ENCODE measurements at places on chromosomes 4 and X. TPM values are rescaled to one million over a fixed set of nuclear protein-coding genes. Genes with fewer than 3 reads are reported as not detected.

DNA sequence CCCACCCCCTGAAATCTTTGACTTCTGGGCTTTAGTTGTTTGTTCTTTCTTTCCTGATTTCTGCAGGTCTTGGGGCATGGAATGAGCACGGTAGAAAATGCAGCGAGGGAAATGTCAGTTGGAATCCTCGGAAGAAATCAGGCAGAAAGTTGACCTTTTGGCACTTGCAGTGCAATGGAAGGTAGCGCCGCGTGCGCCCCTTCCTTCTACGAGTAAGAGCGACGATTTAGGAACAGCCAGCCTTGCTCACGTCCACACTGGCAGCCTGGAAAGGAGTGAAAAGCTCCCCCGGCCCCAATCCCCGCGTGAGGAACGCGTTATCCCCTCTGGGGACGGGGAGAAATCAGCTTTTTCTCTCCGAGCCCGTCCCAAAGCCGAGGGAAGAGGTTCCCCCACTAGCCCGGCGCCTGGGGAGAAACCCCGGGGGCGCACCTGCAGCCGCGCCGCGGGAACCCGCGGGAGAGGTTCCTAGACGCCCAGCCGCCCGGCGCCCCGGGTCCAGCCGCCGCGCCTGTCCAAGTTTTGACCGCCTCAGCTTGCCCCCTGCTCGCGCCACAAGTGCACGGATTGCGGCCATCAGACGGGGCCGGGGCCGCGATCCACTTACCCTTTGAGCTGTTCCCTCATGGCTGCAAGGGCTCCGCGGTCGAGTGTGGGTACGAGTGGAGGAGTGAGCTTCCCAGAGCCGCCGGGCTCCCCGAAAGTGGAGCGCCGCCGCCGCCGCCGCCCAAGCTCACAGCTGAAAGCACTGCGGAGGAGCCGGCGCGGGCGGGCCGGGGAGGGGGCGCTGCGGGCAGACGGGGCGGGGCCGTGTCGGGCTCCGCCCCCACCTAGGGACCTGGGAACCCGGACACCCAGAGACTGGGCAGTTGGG is 194.6 kb upstream of the FTHL17 start:
- peak; percentile 10 for DNase-seq

DNA sequence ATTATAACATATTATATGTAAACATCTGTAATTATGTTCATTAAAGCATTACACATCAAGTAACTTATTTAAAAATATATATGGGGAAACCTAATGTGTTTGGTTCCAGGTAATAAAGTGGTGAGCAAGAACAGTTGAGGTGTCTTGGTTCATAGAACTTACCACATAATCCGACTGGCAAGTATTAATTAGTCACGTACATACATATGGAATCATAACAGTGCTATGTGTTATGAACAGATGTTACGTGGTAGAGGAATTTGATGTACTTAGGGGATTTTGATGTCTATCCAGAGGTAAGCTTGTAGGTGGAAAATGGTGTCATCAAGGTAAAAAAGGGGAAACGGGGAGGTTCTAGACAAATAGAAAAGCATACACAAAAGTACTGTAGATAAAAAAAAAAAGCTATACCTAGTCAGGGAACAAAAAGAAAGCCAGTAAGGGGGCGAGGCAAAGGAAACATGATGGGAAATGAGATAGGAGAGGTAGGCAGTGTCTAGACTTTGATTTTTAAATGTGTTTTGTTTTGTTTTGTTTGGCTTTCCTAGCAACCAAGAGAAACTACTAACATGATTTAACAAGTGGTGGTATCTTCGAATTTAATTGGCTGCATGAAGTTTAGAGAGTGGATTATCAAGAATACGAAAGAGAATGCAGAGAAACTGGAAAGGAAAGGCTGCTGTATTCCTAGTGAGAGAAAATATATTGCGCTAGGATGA is 12.6 kb downstream of the DMD start:
- peak; percentile 40 for DNase-seq

Gene HTRA3
- not detected for total RNA-seq

GRCh38 chr4:140719022-140719421 is 37.2 kb downstream of the TBC1D9 start:
- no peak for DNase-seq

- DNase-seq = no peak
Measured at GRCh38 chrX:39205467-39205866, 404.2 kb downstream of the MID1IP1 start.

- DNase-seq = peak; percentile 64
Measured at GRCh38 chr4:13328591-13328990, 155.5 kb downstream of the RAB28 start.

DNA sequence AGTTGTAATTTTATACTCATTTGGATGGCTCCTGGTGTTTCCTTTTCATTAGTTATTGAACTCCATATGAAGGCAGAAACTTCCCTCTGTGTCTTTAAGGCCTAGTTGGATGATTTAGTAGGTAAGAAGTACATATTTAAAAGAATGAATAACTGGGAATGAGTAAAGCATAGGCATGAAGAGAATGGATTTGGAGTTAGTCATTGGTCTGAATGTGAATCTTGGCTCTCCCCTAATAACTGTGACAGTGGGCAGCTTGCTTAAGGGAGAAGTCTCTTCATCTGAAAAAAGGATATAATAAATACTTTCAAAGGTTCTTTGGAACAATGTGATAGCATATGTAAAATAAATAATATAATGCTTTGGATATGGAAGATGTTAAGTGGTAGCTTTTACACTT is 13.2 kb downstream of the SNX25 start:
- DNase-seq = peak; percentile 64

Gene AMBN
- not detected for total RNA-seq

DNA sequence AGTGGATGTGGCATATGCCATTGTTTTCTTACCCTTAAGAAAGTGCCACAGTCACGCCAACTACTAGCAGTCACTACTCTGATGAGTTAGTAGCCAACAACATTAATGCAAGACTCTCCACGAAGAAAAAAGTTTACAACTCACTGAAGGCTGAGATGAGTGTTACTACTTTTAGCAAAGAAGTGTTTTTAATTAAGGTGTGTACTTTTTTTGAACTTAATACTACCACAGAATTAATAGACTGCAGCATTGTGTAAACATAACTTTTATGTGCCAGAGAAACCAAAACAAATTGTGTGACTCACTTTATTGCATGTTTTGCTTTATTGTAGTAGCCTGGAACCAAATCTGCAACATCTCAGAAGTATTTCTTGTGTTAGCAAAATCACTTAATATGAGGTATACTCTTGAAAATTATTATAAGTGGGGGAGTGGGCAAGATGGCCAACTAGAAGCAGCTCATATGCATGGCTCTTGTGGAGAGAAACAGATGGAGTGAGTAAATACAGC is 2.2 kb upstream of the UGT2B4 start:
- DNase-seq = peak; percentile 10

GRCh38 chrX:136476501-136476900 is 11.2 kb upstream of the BRS3 start:
- DNase-seq = no peak

GRCh38 chrX:40013266-40014195 is 84.2 kb downstream of the BCOR start:
- DNase-seq = peak; percentile 43

Gene PRDM5
- 10.9 TPM for total RNA-seq

DNA sequence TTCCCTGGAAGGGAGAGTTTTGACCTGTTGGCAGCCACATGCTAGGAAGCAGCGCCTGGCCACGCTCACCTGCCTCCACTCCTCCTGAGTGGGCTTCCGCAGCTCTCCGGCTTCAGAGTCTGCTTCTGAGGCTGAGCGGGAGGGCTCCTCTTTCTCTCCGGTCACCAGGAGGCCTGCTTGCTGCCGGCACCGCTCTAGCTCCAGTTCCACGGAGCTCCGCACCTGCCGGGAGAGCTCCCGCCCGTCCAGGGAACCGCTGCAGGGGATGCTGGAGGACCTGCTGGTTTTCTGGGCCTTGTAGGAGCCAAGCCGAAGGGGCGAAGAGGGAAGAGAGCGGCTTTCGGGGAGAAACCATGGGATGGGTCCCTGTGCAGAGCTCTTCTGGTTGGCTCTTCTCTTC is 26.0 kb downstream of the PPEF2 start:
- DNase-seq = no peak

DNA sequence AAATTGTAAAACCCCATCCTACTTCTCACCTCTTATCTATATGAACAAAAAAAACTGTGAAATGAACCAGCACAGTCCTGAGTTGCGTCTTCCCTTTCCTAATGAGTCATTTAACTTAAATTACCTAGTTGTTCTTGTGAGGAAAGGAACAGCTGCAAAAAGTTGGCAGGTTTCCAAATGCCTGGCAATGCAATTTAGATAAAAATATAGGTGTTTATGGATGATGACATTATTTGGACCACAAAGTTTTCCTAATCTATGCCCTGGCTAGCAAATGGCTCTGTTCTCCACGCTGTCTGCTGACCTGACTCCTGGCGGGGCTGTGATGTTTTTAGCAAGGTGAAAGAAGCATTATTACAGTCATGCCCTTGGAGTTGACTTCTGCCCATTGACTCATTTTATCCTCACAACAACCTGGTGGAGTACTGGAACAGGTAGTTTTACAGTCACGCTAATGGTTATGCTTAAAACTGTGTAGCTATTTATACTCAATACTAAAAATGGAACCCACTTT is 29.8 kb upstream of the RELL1 start:
- peak; percentile 74 for DNase-seq

DNA sequence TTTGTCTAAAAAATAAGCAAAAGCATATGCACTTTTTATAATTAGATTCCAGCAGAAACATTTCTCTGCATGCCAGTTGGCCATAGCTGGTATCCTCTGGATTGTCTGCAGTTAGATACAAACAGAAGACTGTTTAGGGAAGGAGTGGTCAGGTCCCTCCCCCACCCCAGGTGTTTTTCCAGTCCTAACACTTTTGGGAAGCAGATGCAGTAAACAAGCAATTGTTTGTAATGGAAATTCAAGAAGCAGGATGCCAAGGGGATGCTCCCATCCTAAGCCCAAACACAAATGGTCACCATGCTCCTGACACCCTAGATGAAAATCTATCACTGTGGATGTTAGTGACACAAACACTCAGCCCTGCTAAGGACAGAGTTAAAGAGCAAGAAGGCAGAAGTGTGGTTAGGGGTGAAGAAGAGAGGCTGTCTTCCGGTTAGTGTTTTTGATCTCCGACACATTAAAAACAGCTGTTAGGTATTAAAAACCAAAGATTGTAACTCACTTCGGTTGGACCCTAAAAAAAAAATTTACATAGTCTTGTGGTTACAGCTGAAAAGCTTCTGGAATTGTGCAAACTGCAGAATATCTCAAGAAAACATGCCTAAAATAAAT is 7.9 kb downstream of the LEF1 start:
- DNase-seq = no peak

Gene PDZD4
- 0.04 TPM for total RNA-seq

- DNase-seq = no peak
Measured at GRCh38 chrX:29042341-29042740, 455.1 kb downstream of the IL1RAPL1 start.

GRCh38 chrX:134604701-134605311 is 53.5 kb downstream of the PLAC1 start:
- no peak for DNase-seq

Gene ENOPH1
- 53.8 TPM for total RNA-seq

Gene ANXA3
- 415 TPM for total RNA-seq

DNA sequence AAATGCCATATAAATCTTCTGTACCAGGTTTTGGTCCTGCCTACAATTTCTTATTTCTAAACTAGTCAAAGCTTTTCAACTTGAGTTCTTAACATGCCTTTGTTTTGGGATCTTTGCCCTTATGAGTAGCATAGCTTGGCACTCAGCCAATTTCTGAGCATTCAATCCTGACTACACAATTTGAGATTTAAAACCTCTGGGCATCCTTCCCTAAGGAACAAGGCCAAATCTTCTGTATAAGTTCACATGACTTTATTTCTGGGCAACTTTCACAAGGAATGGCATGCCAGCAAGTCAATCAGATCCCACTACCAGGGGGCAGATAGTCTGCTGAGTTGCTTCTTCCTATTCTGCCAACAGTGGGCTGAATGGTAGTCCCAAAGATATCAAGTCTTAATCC is 254.2 kb downstream of the ADAMTS3 start:
- DNase-seq = no peak

Gene MANBA
- total RNA-seq = 18.7 TPM

Gene PDGFRA
- total RNA-seq = 0.07 TPM

DNA sequence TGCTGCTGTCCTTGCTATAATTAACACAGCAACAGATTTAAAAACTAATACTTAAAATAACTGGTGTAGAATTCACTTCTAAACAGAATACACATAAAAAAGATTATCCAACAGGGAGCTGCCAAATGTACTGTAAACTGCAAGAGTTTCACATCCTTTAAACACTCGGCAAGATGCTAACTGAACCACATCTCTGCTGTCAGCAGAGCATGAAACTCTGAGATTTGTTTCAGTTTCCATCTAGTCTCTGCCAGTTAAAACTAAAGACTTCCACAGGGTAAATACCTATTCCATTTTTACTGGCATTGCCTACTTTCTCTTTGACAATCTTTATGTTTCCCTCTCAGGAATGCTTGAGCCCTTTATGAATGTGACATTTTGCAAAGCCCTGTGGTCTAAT is 127.7 kb downstream of the SLC7A11 start:
- no peak for DNase-seq

DNA sequence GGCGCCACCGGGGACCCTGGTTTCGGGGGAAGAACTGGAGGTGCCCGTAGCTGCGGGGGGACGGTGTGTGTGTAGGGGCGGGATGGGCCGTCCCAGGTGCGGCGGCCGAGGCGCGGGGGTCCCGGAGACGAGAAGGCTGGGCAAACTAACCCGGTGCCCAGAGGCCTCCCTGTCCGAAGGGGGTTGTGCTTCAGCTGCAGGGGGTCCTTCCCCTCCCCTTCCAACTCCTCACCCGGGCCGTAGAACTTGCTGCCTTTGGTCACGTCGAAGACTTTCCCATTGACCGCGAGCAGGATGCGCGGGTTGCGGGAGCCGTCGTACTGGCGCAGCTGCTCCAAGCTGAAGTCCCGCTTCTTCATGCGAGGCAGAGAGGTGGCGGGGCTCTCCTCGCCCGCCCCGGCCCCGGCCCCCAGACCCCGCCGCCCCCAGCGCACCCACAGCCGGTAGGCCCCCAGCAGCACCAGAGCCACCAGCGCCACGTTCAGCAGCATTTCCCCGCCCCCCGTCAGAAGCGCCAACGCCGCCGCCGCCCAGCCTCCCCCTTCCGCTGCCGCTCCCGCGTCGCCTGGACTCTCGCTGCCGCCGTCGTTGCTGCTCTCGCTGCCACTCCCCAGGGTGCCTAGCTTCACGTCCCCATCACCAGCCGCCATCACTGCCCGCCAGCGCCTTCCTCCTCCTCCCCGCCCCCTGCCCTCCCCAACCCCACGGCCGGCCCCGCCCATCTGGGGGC is at the start of gene PGRMC2:
PGRMC2 (minus strand) TSS at position 673 of the 730 bp plus-strand sequence; CDS start at position 650, 23 bp downstream.
- DNase-seq = no peak

DNA sequence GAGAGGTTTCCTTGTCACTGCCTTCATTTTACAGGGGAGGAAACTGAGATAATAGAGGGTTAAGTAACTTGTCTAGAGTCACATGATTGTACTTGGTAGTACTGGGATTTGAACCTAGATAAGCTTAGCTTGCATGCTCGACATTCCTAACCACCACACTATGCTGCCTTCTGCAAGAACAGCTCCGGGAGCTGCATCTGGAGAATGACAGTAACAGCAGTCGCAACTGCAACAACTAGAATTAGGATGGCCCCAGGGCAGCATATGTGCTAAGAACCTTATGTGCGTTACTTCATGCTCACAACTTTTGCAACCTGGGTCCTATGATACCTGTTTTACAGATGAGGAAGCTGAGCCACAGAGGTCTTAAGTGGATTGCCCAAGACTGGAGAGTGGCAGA is 89.5 kb upstream of the LCORL start:
- no peak for DNase-seq

- no peak for DNase-seq
Measured at GRCh38 chr4:85725721-85726170, 250.8 kb downstream of the ARHGAP24 start.

GRCh38 chrX:37959212-37960021 is 46.9 kb upstream of the SYTL5 start:
- no peak for DNase-seq

Gene PRR32
- not detected for total RNA-seq

Gene MAGEA1
- total RNA-seq = not detected

Gene GRSF1
- total RNA-seq = 100 TPM

Measured in foreskin keratinocyte (primary cell).